HFF-Myc (cell line): ENCODE measurements at places on chromosomes 11 and 22.

DNA sequence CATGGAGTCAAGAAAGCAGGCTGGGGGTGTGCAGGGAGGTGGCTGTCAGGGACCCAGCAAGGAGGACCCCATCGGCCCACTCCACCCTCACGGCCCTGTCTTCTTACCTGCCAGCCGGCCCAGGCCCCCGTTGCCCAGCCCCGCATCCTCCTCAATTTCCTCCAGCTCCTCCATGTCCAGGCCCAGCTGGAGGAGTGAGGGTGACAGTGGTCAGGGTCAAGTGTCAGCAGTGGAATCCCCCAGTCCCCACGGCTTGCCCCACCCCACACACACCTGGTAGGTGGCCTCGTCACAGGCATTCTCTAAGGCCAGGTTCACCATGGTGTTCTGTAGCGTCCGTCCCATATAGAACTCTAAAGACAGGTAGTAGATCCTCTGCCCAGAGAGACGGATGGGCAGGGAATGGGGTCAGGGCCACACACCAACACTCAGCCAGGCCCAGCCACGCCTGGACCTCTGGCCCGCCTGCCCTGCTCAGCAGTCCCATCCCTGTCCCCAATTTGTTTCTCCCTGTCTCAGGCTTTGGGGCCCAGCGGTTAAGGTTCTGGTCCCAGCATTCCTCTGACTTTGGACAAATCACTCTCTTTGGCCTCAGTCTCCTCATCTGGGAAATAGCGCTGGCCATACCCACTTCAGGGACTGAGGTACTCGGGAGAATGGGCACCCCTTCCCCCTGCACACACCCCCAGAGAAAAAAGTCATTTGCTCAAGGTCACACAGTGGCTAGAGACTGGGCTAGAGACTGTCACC, 1.3 kb downstream of the PYGM start:
- DNase-seq = no peak

DNA sequence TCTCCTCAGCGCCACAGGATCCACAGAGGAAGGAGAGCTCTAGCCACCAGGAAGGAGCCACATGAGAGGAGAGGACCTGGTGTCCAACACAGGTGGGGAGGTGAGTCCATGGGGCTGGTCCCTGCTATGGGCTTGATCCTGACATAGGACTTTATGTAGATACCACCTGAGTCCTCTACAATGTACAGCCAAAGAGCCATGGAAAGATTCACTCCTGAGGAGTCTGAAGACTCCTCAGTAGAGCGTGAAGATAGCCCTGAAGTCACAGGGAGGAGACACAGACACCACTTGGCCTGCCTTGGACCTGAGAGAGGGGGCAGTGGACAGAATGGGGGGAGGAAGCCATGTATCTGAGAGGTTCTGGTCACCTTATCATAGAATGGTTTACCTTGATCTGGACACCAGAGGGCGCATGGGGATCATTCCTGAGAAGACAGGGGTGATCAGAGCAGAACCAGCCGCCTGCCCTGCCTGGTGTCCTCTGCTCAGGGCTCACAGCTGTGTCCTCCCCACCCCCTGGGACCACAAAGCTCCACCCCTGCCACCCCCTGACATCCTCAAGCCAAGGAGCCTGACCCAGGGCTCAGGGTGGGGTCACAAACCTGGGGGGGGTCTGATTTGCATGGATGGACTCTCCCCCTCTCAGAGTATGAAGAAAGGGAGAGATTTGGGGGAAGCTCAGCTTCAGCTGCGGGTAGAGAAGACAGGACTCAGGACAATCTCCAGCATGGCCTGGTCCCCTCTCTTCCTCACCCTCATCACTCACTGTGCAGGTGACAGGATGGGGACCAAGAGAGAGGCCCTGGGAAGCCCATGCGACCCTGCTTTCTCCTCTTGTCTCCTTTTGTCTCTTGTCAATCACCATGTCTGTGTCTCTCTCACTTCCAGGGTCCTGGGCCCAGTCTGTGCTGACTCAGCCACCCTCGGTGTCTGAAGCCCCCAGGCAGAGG, 77.0 kb downstream of the ZNF280B start:
- peak; percentile 20 for DNase-seq

DNA sequence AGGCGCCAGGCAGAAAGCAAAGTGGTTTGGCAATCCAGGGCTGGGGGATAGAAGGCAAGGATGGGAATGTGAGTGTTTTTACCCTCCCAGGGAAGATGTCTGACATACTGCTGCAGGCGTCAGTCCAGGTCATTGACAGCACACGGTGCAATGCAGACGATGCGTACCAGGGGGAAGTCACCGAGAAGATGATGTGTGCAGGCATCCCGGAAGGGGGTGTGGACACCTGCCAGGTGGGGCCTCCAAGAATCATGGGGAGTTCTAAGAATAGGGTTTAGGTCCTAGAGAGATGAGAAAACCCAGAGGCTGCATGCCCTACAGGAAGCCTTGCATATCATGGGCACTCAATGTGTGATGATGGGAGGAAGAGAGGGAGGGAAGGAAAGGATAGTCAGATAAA, 28.3 kb upstream of the SMIM35 start:
- DNase-seq = no peak

DNA sequence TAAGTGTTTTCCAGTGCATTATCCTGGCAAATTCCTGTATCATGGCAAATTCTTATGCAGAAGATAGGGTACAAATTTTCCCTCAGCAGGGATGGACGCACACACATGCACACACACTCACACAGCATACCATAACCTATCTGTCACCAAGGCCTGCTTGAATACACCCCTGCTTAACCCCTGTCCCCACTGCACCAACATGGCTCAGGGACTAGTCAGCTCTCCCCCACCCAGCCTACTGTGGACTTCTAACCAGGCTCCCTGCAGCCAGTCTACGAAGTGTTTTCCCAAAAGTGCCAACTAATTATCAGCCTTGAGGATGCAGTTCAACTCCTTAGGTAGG, 63.1 kb downstream of the RAB30 start:
- DNase-seq = no peak

- no peak for DNase-seq
Observed at GRCh38 chr11:57885298-57886050, 123.9 kb downstream of the CTNND1 start.

GRCh38 chr11:27991736-27992135, 116.2 kb downstream of the KIF18A start:
- no peak for DNase-seq

- DNase-seq = no peak
Observed at GRCh38 chr11:73318501-73319011, 10.5 kb downstream of the ARHGEF17 start.

GRCh38 chr11:44290208-44290607, 19.7 kb downstream of the ALX4 start:
- no peak for DNase-seq

DNA sequence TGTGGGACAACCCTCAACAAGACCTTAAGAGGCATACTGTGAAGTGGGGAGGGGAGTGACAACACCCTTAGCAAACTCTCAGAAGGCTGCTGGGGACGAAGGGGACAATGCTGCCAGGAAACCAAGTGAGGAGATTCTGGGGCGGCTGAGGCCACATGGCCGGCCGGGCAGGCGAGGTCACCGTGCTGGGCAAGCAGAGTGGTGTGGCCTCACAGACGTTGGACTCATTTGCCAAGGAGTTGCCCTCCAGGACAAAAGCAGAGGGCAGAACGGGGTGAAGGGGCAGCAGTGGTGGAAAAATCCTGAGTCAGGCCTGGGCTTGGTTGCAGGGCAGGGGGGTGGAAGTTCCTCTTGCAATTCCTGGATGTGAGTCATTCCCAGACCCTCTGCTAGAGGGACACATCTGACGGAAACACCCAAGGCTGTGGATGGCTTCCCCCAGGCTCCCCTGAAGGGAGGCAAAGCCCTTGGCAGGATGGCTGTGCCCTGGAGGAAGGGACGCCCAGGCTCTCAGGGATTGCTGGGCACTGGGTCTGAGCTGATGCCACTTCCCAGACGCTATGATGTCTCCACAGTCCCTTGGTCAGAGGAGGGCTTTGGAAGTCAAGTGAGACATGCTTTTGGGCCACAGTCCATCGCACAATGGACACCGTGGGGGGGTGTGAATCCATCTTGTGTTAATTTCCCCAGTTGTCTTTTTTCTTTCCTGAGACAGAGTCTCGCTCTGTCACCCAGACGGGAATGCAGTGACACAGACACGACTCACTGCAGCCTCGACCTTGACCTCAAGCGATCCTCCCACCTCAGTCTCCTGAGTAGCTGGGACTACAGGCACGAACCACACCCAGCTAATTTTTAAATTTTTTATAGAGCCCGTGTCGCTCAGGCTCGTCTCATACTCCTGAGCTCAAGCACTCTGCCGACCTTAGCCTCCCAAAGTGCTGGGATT, 16.2 kb upstream of the SHANK3 start:
- no peak for DNase-seq

DNA sequence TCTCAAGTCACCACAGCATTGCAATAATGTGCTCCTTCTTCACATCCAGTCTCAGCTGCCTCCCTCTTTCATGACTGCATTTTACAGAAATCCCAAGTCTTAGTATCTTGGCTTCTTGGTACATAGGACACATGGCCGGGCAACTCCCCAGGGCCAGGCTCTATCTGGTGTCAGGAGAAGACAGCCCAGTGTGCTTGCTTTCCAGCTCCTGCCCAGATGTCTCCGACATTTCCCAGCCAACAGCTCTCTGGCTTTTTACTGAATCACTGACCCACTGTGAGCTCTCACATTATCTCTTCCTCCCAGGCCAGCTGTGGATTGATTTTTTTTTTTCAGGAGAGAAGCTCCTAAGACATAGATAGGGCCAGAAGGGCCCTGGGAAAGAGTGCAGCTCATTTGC, 346.0 kb upstream of the C11orf87 start:
- no peak for DNase-seq

GRCh38 chr11:83069441-83070043, 2.2 kb downstream of the RAB30 start:
- no peak for DNase-seq

GRCh38 chr11:13939961-13940906, 22.3 kb upstream of the SPON1 start:
- no peak for DNase-seq

DNA sequence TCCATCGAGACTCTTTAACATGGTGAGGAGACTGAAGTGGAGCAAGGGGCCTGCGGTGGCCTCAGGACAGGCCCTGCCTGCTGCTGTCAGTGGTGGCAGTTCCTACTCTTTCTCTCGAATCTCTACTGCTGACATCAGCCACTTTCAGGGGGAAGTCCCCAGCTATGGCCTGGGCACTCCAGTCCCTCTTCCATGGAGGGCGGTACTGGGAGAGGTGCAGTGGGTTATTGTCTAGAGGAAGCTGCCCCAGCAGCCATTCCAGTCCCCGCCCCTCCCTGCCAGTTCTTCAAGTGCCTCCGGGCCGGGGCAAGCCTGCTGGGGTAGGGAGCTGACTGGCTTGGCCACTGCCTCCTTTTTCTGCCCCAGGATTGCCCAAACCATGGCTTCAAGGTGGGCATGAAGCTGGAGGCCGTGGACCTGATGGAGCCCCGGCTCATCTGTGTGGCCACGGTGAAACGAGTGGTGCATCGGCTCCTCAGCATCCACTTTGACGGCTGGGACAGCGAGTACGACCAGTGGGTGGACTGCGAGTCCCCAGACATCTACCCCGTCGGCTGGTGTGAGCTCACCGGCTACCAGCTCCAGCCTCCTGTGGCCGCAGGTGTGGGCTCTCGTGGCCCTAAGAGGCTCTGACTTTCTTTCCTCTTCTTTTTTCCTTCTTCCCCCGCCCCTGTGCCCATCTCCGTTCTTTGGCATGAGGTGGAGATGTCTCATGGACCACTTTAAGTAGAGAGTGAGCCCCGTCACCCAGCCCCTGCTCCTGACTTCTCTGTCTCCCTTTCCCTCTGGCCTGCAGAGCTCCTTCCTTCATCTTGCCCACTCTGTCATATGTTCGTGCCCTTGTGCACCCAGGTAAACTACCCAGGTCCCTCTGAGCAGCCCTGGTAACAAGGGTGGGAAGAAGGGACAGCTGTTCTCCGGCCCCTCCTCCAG, 13.7 kb downstream of the CHADL start:
- DNase-seq = no peak

GRCh38 chr11:31424652-31425051, 55.0 kb downstream of the DNAJC24 start:
- no peak for DNase-seq

GRCh38 chr11:126945319-126945718, 55.3 kb downstream of the KIRREL3 start:
- DNase-seq = no peak

DNA sequence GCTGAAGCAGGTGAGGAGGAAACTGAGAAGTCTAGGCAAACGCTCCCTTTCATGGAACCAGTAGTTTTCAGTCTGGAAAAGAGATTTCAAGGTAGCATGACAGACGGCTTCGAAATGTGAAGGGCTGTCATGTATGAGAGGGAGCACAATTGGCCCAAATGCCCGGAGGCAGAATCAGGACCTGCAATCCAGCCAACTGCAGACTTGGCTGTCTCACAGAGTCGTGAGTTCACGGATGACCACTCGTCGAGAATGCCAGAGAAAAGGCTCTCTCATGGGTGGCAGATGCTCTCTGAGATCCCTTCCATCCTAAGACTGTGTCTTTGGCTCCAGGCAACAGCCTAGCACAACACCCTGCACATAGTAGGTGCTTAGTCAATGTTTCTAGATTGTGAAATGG, 134.8 kb downstream of the DSCAML1 start:
- DNase-seq = no peak

- DNase-seq = no peak
Observed at GRCh38 chr11:42407341-42407740, 904.5 kb upstream of the API5 start.

DNA sequence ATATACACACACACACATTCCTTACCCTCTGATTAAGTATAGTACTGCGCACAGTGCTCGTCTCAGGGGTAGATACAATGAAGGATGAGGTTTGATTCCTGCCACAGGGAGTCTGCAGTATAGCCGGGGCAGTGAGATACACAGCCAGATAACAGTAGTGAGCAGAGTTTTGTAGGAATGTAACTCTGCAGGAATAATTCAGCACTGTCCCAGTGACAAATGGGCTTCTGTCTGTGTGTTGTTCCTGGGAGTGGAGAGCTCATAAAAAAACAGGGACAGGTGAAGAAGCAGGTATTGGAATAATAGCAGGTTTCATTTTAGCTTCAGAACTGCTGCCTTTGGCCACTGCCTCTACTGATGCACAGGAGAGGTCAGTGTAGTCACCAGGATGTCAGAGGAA, 85.3 kb upstream of the OR9Q1 start:
- no peak for DNase-seq

DNA sequence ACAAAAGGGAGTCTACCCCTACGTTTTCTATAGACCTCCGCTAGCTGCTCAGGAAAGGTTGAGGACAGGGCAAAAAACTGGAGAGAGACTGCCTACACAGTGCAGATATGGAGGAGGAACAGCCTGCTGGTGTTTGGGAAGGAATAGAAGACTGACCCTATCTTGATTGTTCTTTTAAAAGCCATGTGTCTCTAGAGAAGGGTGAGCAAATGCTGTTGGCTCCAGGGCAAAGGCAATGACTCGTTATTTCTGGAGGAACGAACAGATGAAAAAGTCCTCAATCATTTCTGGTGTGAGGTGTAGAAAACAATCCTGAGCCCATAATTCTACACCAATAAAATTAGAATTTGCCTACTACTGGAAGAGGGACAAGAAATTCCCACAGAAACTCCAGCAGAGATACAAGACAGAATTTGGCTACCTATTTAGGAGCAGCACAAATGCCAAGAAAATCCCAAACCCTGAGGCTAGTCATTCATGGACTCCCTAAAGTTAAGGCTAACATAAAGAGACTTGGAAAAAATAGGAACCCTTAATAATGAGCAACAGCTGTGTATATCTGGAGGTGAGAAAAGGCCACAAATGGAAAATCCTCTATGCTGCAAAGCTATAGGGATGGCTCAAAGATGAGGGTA, 1206.3 kb upstream of the CNTN5 start:
- DNase-seq = no peak
